ENCODE measurements at places on chromosomes 2 and 18.

DNA sequence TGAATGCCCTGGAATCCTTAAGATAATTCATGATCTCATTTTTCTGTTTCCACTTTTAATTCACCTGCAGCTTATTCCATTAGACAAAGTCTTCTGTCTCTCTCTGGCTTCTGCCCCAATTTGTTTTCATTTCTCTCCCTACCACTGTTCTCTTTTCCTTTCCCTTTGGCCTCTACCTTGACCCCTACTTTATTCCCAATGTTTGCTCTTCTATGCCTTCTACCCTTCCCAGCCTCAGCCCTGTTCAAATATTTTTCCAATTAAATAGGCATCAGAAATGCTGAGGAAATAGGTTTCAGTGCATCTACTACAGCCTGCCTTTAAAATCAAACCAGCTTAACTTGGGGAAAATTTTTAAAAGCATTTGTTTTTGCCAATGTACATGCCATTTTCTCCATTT, 443.7 kb upstream of the CWC22 start:
- no peak for DNase-seq

GRCh38 chr2:69561101-69561500, 82.4 kb downstream of the AAK1 start:
- DNase-seq, result no peak

DNA sequence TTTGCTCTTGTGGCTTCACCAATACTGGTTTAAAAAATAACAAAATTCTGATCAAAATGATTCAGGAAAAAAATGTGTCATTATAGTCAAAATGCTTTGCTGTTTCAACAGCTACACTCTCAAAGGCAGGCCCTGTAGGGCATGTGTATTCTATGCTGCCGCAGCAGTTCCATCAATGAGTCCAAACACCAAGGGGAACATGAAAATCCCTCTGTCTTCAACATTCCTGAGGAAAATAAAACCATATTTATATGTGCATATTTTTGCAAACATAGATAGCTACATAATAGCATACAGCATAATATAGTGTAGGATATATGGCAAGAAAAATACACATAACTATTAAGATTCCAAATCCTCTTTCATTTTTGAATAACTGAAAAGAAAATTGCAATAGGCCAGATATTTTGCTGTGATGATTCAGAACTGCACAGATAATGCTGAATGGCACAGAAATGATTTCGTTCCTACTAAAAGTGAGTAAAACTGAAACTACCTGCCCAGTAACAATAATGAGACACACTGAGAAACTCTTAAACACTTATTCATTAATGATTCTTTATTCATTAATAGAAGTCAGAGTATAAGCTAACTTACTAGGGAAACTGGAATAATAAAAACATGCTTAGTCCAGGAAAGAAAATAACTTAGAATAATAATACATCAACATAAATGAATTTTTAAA, 343.8 kb downstream of the SUCLG1 start:
- DNase-seq, result no peak

GRCh38 chr18:53649621-53650020, 574.8 kb downstream of the MBD2 start:
- no peak for DNase-seq

DNA sequence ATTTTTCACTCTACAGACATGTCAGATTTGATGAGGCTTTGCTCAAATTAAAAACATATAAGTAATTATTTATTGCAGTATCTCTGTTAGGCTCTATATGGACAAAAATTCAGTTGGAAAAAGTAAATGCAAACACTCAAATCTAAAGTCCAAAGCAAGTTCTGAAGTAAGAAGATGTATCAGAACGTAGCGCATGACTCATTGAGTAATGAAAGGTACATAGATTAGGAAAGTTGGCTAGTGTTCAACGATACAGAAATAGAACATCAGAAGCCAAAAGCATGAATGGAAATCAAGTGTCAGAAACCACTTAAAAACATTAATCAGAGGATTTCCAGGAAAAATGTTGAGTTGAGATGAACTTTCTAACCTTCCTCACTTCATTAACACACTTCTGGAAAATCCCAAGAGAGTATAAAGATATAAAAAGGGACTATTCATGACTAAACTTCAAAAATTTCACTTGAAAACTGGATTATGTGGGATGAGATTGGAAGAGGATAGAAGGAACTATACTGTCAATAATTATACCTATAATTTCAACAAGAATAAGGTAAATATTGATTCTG, 494.1 kb downstream of the LRRTM4 start:
- DNase-seq, result no peak

DNA sequence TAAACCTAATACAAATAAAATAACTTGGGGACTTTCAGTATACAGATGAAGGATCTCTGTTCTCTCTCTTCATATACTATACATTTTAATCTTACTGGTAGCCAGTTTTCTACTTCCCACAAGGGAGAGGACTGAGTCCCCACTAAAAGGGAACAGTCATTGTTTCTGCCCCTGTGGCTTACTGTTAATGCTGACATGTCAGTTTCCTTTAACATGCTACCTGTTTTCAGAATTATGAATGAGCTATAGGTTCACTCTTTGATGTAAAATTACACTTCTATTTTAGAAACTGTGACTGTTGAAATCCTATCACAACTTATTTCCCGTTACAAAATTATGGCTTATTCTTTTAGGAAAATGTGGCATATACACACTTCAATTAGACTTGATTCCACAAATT, 207.7 kb downstream of the CDH2 start:
- DNase-seq, result no peak

DNA sequence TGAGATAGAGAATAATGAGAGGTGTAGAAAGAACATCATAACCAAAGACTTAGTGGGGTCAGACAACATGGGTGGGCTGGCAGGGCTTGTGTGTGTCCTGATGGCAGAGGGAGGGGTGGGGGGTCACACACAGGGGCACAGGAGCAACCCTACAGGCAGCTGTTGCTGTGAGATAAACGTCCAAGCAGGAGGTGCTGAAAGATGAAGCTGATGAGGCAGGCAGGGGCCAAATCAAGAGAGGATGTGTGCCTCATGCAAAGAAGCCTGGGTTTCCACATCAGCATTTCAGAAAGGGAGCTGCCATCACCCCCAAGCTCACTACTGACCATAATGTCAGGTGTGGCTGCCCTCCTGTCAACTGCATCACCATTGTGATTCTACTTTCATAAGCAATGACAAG, 16.0 kb upstream of the SKA1 start:
- DNase-seq, result no peak

DNA sequence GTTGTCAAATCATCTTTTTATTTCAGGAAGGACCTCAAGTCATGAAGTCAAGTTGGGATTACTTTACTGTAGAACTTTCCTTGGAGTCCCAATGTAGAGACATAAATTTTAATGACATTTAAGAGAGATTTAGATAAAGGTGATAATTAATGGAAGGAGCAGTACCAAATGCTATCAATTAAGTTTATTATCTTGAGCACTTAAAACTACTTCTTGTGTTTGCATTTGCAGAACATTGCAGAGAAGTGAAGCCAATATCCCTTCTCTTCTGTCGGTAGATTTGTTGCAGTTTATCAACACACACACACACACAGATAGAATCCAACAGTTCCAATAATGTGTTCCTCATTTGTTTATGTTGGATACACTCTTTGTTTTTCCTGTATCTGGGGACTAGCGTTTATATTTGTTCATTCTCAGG, 570.7 kb downstream of the EPHA4 start:
- no peak for DNase-seq

DNA sequence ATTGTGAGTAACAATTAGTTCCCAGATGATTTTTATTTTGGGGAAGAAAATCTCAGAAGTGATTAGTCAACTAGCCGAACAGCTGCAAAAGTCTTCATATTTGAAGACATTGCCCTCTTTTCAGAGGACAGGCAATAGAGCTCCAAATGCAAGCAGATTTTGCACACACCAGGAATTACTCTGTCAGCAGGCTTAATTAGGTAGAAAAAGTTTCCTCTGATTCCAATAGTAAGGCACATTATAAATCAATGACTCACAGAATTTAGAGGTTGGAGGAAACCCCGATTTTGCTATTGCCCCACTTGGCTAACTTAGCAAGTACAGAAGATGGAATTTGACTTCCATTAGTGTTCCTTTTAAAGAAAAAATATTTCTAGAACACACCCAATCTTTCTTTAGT, 30.7 kb upstream of the SCN1A start:
- DNase-seq, result no peak

GRCh38 chr18:46360102-46360699, 256.0 kb downstream of the HAUS1 start:
- DNase-seq, result no peak

- DNase-seq, result no peak
Measured at GRCh38 chr2:151718796-151719195, 15.5 kb downstream of the NEB start.

DNA sequence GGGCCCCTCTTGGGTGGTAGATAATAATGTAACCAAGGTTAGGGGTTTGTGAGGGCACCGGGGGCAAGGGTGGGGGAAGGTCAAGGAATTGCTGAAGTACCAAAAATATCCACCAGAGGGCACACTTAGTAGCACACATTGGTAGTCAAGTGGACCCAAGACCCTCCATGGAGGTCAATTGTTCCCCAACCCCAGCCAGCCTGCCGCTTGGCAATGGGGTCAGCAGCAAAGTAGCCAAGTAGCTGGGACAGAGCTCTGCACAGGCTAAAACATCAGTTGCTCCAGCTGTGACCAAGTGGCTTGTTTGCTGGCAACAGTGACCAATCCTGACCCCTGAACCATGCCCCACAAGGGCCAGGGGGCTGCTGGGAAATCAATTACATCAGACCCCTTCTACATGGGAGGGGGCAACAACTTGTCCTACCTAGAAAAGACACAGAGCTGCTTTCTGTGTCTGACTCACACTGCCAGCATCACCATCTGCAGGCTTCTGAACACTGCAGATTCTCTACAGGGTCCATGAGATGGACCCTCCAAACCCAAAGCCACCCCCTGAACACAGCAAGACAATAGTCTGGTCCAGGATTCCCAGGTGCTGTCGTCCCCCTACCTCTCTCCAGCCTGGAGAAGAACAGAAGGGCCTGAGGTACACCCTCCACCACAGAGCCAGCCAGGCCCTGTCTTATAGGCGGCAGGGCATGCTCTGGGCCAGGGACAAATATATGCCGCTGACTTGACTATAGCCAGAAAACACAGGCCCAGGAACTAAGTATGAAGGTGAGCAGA, 76.0 kb downstream of the EMX1 start:
- DNase-seq, result peak; percentile 66

- DNase-seq, result no peak
Measured at GRCh38 chr2:13089971-13090370, 373.2 kb downstream of the TRIB2 start.

DNA sequence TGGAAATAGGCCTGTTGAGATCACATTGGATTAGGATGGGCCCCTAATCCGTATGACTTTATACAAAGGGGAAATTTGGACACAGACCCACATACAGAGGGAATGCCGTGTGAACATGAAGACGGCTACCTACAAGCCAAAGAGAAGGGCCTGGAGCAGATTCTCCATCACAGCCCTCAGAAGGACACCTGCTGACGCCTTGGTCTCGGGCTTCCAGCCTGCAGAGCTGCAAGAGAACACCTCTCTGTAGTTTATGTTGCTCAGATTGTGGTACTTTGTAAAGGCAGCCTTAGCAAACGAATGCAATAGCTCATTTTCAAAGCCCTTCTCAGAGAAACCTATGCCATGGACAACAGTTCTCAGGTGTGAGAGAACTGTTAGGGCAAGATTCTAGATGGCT, 86.1 kb downstream of the LONRF2 start:
- DNase-seq, result no peak

DNA sequence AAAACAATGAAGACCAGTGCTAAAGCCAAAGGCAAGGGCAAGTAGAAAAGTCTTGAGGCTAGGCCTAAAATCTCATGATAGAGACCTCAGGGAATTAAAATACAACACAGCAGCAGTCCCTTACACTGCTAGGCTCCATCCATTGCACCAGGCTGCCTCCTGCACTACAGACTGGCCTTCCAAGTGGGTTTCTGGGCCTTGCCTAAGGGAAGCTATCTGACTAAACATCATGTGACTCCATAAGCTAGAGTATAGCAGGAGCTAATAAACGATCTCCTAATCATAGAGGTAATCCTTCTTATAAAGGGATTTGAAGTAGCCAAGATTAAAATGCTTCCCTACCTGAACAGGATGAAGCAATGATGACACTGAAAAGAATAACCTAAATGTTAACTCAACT, 77.6 kb upstream of the NFU1 start:
- DNase-seq, result no peak
